GM12892 (cell line): ENCODE measurements at places on chromosomes 12 and 14.
A peak's percentile ranks its signal among the peaks of the same experiment; 100 is the strongest.

DNA sequence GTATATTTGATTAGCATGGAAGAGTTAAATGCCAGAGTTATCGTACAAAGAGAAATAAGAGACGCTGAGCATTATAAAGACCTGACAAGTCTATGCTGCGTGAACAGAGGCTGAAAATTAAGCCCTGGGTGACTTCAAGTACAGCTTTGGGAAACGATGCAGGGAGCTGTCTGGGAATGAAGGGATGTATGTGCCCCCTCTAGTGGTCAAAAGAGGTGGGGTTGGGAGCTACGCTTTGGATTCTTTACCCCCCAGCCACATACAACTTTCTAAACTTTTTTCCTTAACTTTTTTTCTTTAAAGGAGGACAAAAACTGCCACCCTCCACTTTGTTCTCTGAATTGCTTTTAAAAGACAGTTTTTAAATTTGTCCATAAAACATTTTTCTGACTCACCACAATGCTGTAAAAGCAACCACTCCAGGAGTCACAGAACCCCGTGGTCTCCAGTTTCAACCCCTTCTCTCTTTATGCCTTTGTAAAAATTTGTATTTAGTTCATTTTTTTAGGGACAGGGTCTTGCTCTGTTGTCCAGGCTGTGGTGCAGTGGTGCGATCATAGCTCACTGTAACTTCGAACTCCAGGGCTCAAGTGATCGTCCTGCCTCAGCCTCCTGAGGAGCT lies 59.4 kb downstream of the ZNF664 start:
- no peak for DNase-seq

GRCh38 chr12:66028390-66028789 lies 102.2 kb downstream of the LLPH start:
- no peak for DNase-seq

- no peak for DNase-seq
Observed at GRCh38 chr14:33686856-33687255, 264.0 kb downstream of the EGLN3 start.

DNA sequence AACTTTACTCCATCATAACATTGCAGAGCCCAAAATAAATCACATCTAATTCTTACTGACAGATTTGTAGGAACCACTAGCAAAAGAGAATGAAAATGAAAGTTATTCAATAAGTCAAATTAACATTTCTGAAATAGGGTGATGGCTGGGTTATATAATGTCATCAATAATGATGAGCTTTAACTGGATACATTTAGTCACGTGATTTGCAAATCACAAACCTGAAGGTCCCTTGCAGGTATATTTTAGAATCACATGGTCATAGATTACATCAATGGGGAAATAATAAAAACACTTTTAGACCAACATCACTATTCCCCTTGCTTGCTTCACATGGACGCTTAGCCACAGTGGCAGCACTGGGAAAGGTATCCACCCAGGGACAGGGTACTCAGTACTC lies 86.7 kb downstream of the PRIMA1 start:
- DNase-seq: no peak

- peak; percentile 75 for DNase-seq
Observed at GRCh38 chr12:48924617-48925303, 532 bp downstream of the FKBP11 start.

- DNase-seq: no peak
Observed at GRCh38 chr12:93571925-93572711, at the start of gene SOCS2. SOCS2 (plus strand) TSS chr12:93572675; CDS start chr12:93572898, 223 bp downstream.

DNA sequence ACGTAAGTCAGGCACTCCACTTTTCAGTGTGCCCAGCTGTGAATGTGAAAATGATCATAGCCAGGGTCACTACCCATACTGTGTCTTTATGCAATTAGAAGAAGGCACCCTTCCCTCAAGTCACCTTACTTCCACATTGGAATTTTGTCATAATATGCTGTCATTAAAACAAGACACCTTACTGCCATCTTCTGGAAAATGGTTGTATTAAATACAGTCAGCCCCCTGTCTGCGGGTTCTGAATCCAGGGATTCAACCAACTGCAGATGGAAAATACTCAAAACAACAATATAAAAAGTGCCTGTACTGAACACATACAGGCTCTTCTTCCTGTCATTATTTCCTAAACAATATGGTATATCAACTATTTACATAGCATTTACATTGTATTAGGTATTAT lies 70.2 kb upstream of the TBX5 start:
- no peak for DNase-seq

GRCh38 chr12:124505001-124505818 lies 62.2 kb downstream of the NCOR2 start:
- no peak for DNase-seq

- no peak for DNase-seq
Observed at GRCh38 chr12:64518396-64518795, 66.5 kb downstream of the TBK1 start.

DNA sequence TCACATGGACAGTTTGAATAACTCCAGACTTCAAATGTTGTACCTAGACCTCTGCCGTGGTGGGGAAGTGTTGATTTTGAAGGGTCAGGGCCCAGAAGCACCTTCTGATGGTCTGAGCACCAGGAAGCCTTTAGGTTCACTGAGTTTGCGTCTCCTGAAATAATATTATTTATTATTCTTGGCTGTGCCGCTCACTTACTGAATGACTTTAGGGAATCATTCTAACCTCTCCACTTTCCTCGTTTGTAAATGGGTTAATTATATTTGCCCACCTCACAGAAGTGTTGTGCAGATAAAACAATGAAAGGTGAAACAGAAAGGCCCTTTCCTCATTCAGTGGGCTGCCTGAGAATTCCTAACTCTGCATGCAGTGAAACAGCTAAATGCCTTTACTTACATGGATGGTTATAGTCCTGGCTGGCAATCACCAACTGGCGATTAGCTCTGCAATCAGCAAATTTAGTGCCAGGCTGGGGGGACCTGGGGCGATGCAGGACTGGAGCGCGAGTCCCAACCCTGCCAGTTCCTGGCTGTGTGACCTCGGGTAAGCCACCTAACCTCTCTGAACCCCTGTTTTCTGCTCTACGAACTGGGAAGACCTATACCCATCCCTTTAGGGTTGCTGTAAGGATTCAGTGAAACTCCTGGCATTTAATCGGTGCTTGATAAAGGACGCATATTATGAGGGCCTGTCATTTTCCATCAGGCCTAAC lies 57.5 kb downstream of the MAP1LC3B2 start:
- DNase-seq: no peak

DNA sequence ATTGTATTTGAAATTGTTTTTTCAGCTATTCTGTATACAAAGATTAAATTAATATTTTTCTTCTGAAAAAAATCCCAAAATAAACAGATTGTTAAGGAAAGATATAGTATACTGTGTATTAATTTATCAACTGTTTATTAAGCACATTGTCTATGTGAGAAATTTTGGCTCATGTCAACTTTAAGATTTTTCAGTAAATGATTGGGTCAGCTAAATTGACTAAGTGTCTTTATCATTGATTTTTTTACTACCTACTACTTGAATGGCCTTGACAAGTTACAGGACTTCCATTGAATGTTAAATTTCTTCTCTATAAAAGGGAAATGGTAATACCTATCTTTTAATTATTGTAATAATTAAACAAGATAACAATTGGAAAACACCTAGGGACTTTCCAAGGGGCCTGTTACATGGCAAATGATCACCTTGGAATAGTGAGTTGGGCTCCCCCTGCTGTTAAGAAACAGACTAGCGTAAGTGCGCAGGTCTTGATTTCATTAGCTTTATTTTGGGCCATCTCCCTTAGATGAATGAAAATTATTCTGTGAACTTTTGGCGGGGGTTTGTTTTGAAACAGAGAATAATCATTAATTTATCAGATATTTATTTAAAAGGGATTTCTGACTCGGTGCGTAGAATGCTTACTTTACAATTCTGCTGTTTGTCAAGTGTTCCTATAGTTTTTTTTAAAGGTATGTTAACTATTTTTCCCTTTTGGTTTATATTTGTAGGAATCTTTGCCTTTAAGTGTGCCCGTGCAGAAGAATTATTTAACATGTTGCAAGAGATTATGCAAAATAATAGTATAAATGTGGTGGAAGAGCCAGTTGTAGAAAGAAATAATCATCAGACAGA lies 14.5 kb upstream of the CCT2 start:
- DNase-seq: no peak

- DNase-seq: no peak
Observed at GRCh38 chr12:111337371-111337770, 31.5 kb downstream of the PHETA1 start.

DNA sequence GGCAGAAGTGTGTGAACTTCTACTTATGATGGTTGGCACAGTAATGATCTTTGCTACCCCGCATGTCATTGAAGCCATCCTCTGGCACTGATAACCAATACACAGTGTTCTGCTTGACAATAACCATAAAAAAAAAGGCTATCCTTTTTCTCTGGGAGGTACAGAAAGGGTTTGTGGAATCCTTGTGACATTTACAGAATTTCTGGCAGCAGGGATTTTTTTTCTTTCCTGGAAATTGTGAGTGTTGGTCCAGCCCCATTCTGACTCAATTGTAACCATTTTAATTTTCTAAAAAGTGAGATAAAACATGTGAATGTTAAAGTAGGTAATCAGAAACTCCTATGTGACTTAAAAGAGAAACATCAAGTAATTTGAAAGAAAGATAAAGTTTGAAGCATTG lies 943.8 kb downstream of the TMTC2 start:
- DNase-seq: no peak

GRCh38 chr14:52694761-52695480 lies 437 bp downstream of the ERO1A start:
- peak; percentile 28 for DNase-seq

- DNase-seq: no peak
Observed at GRCh38 chr14:58846682-58847465, 209.1 kb downstream of the DACT1 start.

DNA sequence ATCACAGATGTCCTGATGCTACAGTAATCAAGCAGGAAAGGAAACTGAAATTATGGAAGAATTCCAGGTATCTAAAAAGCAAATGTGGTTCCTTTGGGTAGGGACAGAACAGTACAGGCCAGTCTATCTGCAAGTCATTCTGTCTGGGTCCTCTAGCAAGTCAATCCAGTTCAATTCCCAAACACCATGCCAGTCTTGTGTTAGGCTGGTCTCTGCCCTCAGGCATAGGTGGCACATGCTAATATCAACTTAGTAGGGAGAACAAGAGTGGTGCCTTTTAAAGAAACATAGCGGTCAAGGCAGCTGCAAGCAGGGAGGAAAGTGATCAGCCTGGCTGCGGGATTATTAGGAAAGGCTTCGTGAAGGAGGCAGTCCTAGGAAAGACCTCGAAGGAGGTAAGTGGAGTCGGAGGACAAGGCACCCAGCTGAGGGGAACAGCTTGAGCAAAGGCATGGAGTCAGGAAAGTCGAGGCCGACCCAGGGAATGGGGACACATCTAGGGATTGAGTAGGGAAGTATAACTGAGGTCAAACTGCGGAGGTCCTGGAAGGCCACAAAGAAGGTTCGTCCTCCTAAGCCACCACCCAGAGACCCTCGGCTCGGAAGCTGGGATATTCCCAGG lies 3.8 kb upstream of the PLEKHG6 start:
- DNase-seq: no peak

- no peak for DNase-seq
Observed at GRCh38 chr12:3117591-3118015, 40.4 kb downstream of the TSPAN9 start.

GRCh38 chr14:73829526-73830431 lies 21.9 kb upstream of the PTGR2 start:
- DNase-seq: no peak
